Kidney capillary endothelial cell (primary cell): ENCODE measurements at places on chromosomes 6 and 20.

- DNase-seq: no peak
Measured at GRCh38 chr20:56839786-56840185, 210.7 kb downstream of the TFAP2C start.

- DNase-seq: no peak
Measured at GRCh38 chr6:125827788-125828320, 37.1 kb downstream of the NCOA7 start.

DNA sequence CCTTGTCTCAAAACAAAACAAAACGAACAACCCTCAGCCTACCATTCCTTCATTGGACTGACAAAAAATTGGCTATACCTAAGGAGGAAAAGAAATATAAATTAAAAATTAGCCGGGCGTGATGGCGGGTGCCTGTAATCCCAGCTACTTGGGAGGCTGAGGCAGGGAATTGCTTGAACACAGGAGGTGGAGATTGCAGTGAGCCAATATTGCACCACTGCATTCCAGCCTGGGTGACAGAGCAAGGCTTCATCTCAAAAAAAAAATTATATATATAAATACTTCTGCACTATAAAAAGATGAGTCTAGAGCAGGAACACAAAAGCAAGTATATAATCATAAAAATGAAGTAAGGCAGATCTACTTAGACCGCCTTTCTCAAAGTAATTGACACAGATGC is 109.8 kb downstream of the CRYBG1 start:
- no peak for DNase-seq

DNA sequence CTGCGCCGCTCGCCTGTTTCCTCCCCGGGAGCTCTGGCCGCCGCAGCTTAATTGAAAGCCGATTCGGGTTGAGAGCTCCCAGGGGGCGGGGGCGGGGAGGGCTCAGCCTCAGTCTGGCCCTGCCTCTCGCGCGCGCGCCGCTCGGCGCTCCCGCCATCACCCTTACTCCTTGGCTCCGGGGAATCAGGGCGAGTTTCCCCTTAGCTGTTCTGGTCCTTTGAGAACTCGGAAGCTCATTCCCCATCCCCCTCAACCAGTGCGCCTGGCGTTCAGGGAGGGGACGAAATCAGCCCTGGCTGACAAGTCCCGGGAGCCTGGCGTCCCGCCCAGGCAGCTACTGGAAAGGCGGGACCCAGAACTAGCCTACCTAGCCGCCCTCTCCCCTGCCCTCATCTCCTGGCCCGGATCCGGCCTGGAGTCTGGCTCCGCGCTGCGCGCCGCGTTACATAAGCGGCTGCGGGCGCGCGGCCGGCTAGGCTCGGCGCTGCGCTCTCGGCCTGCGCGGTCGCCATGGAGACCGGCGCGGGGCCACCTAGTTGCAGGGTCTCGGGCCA is 2.8 kb downstream of the SLC12A5 start:
- no peak for DNase-seq

- no peak for DNase-seq
Measured at GRCh38 chr6:84415517-84415916, 188.1 kb upstream of the CEP162 start.

- no peak for DNase-seq
Measured at GRCh38 chr6:7725412-7725811, 487 bp upstream of the BMP6 start.

- no peak for DNase-seq
Measured at GRCh38 chr6:92893741-92894140, 525.6 kb downstream of the EPHA7 start.

DNA sequence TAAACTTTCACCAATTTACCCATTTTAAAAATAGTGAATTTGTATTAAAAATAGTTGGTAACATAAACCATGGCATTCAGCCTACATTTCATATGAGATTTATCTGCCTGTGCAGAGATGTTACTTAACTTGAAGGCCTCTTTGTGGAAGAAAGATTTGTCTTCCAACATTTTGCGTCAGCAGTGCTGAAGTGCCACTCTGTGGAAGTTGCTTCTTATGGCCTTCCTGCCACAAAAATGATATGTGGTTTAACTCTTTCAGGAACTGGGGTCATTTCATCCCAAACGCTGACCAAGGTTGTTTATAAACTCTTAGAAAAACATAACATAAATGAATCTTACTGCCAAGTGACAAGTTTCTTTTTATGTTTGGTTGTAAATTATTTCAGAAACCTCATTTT is 246.8 kb downstream of the ARID1B start:
- DNase-seq: no peak

GRCh38 chr6:14316651-14317386 is 199.2 kb downstream of the CD83 start:
- DNase-seq: no peak

DNA sequence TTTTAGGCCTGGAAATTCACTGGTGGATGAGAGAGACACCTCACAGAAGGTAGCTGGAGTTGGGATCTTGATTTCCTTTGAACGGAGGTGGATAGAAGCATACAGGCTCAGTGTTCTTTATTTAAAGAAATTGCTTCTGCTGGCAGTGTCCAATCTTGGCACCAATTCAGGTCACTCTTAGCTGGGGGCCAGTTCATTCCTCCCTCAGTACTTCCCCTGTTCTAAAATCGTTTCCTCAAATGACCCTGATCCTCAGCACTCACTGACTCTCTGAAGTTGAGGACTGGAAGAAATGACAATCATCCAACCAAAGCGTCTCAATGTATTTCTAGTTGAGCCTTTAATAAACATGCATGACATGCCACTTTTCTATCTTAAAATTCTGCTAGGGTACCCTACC is 472.5 kb upstream of the BTBD3 start:
- no peak for DNase-seq

GRCh38 chr6:112691289-112691688 is 344.2 kb downstream of the RFPL4B start:
- peak; percentile 81 for DNase-seq

DNA sequence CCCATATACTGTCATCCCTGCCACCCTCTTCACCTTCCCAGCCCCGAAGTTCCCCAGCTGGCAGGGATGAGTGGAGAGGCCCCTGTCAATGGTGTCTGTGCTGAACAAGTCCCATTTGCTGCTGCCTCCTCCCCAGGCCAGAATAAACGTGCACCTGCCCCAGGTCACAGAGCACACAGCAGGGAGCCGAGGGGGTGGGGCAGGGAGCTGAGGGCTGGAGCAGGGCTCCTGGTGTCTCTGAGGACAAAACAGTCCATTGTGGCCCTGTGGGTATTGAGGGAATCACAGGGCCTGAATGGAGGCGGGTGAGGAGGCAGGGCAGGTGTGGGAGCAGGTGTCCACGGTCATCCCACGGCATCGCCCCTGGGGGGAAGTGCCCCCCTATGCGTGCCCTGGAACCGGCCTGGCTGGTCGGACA is 55.8 kb downstream of the SNAI1 start:
- no peak for DNase-seq

GRCh38 chr6:133512410-133513016 is 271.4 kb downstream of the EYA4 start:
- peak; percentile 29 for DNase-seq

GRCh38 chr20:37505263-37506151 is 15.5 kb upstream of the NNAT start:
- no peak for DNase-seq
